ENCODE measurements at places on chromosomes 7 and 10. TPM values are rescaled to one million over a fixed set of nuclear protein-coding genes. Genes with fewer than 3 reads are reported as not detected.
A peak's percentile ranks its signal among the peaks of the same experiment; 100 is the strongest.

The AKR1C4 gene
- 471 TPM for total RNA-seq

The CD36 gene
- 43.7 TPM for total RNA-seq

The HOXA5 gene
- total RNA-seq: 0.53 TPM

DNA sequence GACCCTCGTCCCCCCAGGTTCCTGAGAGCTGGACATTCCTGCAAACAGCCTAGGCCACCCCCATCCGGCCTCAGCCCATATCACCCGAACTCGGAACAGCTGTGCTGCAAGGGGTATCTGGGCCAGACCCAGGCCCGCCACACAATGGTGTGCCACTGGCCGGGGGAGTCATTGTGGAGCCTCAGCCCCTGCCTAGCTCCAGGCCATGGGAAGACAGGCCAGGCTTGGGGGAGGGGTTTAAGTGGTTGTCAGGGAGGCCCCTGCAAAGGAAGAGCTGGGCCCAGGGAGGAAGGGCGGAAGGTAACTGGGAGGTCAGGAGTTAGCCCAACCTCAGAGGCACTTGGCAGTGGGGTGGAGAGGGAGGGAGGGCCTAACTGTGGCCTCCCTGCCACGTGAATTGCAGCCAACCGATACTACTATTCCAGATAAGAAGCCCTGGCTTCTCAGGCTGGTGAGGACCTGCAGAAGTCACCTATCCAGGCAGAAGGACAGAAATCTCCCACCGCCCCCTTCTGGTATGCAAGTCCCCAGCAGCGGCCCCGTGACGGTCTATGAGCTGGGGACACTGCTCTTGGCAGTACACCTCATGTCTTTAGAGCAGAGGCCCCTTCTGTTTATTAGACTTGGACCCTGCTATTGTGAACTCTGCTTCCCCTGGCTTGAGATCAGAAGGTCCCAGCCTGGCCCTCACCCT is 26.8 kb downstream of the VSIR start:
- peak overlapping the region; percentile 55 for H3K27ac ChIP-seq
- DNase-seq: peak; percentile 52
- H3K4me3 ChIP-seq: no peak overlapping the region
- H3K4me1 ChIP-seq: peaks cover 5% of the 10 kb centered on the region
- no peaks in the 10 kb centered on the region for H3K36me3 ChIP-seq
- H3K27me3 ChIP-seq: no peaks in the 10 kb centered on the region

The EFCAB10 gene
- total RNA-seq: not detected

The FOXI2 gene
- not detected for total RNA-seq

DNA sequence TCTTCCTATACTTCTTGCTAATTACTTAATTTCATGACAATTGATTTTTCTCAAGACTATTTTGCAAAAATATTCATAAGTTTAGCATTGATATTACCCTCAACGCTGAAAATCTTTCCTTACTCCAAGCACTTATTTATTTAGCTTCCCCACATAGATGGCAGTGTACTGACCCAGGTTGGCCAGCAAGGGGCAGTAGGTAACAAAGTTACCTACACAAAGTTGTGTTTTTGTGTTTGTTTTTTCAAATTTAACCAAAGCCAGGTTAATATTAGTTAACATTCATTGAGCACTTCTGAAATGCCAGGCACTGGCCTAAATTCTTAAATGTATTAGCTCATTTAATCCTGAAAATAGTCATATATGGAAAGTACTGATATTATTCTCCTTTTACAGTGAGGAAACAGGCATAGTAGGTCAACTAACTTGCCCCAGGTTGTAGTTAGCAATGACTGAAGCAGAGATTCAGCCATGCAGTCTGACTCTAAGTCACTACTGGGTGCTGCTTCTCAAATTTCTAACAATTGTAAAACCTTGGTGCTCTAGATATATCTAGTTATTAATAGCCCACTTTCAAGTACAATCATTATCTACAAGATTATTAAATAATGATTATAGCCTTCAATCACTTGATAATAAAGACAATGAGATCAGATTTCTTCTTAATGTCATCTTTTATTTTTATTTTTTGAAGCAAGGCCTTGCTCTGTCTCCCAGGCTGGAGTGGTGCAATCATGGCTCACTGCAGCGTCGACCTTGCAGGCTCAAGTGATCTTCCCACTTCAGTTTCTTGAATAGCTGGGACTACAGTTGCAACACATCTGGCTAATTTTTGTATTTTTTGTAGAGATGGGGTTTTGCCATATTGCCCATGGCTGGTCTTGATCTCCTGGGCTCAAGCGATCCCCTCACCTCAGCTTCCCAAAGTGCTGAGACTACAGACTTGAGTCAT is 5.8 kb upstream of the GGCT start:
- H3K4me1 ChIP-seq: no peaks in the 10 kb centered on the region
- no peaks in the 10 kb centered on the region for H3K36me3 ChIP-seq
- no peaks in the 10 kb centered on the region for H3K27me3 ChIP-seq

GRCh38 chr7:43674559-43675436 is 54.5 kb downstream of the COA1 start:
- no peaks in the 10 kb centered on the region for H3K27me3 ChIP-seq
- no peak overlapping the region for H3K27ac ChIP-seq
- peaks cover 4% of the 10 kb centered on the region for H3K4me1 ChIP-seq
- H3K36me3 ChIP-seq: no peaks in the 10 kb centered on the region
- H3K4me3 ChIP-seq: no peak overlapping the region

DNA sequence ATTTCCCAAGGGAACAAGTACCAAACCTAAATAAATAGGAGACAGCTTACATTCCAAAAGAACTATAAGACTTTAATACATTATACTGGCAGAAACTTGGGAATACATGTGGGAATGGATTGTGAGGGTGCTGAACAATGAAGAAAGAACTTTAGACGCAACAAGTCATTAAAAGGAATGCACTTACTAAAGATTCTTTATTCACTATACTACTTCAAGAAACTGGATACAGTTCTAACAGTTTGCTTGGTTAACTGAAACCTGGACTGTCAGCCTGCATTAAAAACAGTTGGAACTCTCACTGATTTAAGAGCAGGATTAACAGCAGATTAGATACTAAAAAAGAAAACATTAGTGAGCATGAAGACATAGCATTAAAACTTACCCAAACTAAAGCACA is 12.0 kb downstream of the CACUL1 start:
- H3K27ac ChIP-seq: no peak overlapping the region
- DNase-seq: no peak
- H3K27me3 ChIP-seq: no peaks in the 10 kb centered on the region

DNA sequence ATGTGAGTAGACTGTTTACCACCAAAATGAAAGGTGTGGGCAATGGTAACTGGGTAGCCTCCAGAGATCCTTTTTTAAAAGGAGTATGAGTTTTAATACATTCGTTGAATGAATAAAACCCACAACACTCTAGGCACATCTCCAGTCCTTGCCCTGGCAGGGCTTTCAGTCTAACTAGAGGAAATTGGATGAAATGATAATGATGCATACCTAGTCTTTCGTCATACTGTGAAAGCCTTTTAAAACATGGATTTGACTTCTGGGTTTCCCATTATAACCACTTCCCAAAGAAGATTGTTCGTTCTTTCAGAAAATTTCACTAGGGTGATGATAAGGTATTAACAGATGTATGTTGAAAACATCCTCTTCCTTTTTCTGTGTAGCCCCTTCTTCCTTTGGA is 110.8 kb downstream of the REEP3 start:
- H3K4me3 ChIP-seq: no peak overlapping the region
- no peak for DNase-seq
- no peaks in the 10 kb centered on the region for H3K4me1 ChIP-seq
- no peak overlapping the region for H3K27ac ChIP-seq
- H3K27me3 ChIP-seq: no peaks in the 10 kb centered on the region

DNA sequence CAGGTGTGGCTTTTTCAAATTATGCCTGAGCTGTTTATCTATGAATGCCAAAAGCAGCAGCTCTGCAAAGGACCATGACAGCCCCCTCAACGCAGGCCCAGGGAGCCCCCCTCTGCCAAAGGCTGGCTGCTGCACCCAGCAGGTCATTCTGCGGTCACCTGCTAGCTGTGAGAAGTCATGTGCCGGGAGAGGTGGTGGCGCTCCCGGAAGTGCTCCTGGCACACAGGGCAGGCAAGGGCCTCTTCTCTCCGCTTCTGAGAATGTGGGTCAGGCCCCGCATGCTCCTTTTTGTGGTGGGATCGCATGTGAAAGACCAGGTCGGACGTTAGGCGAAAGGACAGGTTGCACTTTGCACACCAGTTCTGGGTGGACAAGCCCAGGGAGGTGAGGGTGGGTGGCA is 16.4 kb downstream of the ZNF488 start:
- H3K27me3 ChIP-seq: no peaks in the 10 kb centered on the region
- no peak overlapping the region for H3K4me3 ChIP-seq
- H3K27ac ChIP-seq: no peak overlapping the region
- DNase-seq: no peak
- H3K4me1 ChIP-seq: no peaks in the 10 kb centered on the region

GRCh38 chr7:978049-978346 is 2.6 kb upstream of the COX19 start:
- H3K36me3 ChIP-seq: no peaks in the 10 kb centered on the region
- DNase-seq: no peak
- no peaks in the 10 kb centered on the region for H3K27me3 ChIP-seq
- H3K4me3 ChIP-seq: no peak overlapping the region

The DMBT1 gene
- 0.06 TPM for total RNA-seq

The NKX1-2 gene
- total RNA-seq: not detected

The FAM25G gene
- not detected for total RNA-seq

DNA sequence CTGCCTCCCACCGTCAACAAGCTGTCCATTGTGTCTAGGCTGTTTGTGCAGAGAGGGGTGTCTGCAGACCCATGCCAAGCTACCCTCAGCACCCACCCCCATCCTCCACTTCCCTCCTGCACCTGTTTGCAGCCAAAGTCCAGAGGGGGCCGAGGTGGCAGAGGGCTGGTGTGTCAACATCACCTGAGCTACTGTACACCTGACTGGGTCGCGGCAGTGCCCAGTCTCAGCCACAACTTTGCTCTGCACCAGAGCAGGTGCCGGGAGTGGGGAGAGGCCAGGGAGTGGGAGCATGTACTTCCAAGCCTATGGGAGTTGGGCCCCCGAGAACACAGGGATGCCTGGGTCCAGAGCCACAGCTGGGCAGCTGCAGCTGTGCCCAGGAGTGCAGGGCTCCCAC is 93.1 kb downstream of the AUTS2 start:
- no peak for DNase-seq
- H3K4me3 ChIP-seq: no peak overlapping the region
- H3K27ac ChIP-seq: no peak overlapping the region
- no peaks in the 10 kb centered on the region for H3K4me1 ChIP-seq
- H3K36me3 ChIP-seq: no peaks in the 10 kb centered on the region

GRCh38 chr10:11933577-11934223 is 108.9 kb downstream of the UPF2 start:
- no peaks in the 10 kb centered on the region for H3K4me1 ChIP-seq
- DNase-seq: no peak
- H3K4me3 ChIP-seq: no peak overlapping the region
- H3K27me3 ChIP-seq: no peaks in the 10 kb centered on the region
- H3K36me3 ChIP-seq: peaks cover 12% of the 10 kb centered on the region
- H3K27ac ChIP-seq: no peak overlapping the region

The HTR5A gene
- not detected for total RNA-seq

DNA sequence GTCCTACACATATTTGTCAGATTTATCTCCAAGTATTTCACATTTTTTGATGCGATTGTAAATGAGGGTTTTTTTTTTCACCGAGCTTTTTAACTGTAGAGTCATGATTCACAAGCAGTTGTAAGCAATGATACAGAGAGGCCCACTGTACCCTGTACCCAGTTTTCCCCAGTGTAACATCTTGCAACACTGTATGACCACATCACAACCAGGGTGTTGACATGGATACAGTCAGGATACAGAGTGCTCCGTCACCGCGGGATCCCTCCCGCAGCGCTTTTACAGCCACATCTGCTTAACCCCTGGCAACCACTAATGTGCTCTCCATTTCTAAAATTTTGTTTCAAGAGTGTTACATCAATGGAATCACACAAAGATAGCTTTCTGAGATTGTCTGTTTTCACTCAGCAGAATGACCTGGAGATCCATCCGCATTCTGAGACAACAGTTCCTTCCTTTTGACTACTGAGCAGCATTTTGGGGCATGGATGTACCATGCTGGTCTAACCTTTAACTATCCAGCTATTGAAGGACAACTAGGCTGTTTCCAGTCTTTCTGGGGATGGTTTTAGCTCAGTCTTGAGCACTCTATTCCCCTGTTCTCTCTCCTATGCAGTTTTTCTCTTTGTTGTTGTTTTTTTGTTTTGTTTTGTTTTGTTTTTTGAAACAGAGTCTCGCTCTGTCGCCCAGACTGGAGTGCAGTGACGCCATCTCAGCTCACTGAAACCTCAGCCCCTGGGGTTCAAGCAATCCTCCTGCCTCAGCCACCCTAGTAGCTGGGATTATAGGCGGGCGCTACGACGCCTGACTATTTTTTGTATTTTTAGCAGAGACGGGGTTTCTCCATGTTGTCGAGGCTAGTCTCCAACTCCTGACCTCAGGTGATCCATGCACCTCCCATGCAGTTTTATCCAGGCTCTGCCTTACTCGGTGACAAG is 25.9 kb downstream of the GPRIN2 start:
- H3K36me3 ChIP-seq: no peaks in the 10 kb centered on the region
- no peaks in the 10 kb centered on the region for H3K4me1 ChIP-seq
- no peaks in the 10 kb centered on the region for H3K27me3 ChIP-seq
- H3K27ac ChIP-seq: no peak overlapping the region
- DNase-seq: no peak

GRCh38 chr7:112060625-112061024 is 145.6 kb downstream of the DOCK4 start:
- H3K4me1 ChIP-seq: no peaks in the 10 kb centered on the region
- no peaks in the 10 kb centered on the region for H3K36me3 ChIP-seq
- H3K4me3 ChIP-seq: no peak overlapping the region
- H3K27ac ChIP-seq: no peak overlapping the region
- H3K27me3 ChIP-seq: no peaks in the 10 kb centered on the region
- no peak for DNase-seq

The GSTO2 gene
- total RNA-seq: 2.7 TPM

GRCh38 chr7:6218329-6218728 is 54.1 kb downstream of the CYTH3 start:
- H3K36me3 ChIP-seq: no peaks in the 10 kb centered on the region
- H3K4me1 ChIP-seq: no peaks in the 10 kb centered on the region
- H3K27me3 ChIP-seq: no peaks in the 10 kb centered on the region
- H3K4me3 ChIP-seq: no peak overlapping the region

DNA sequence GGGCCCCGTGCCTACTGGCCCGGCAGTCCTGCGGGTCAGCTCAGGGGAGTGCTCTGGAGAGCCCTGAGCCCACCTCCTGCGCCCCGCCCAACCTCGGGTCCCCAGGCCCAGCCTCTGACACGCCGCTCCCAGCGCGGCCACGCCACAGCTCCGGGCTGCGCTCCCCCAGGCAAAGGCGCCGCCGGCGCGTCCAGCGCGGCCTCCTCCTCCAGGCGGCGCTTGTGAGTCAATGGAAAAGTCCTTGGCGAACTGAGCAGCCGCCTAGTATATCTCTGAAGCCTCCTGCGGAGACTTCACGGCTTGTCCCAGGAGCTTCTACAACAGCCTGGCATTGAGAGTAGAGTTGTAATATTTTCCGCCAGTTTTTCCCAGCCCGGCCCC is 29.5 kb upstream of the BMS1 start:
- H3K36me3 ChIP-seq: no peaks in the 10 kb centered on the region
- peaks cover 12% of the 10 kb centered on the region for H3K27me3 ChIP-seq
- H3K27ac ChIP-seq: no peak overlapping the region
- H3K4me3 ChIP-seq: peak overlapping the region; percentile 33
- DNase-seq: peak; percentile 73

The SLC13A4 gene
- total RNA-seq: 0.17 TPM
